ENCODE measurements at places on chromosomes 5 and 9. TPM values are rescaled to one million over a fixed set of nuclear protein-coding genes. Genes with fewer than 3 reads are reported as not detected.

GRCh38 chr5:12315461-12315860 lies 411.2 kb upstream of the CTNND2 start:
- no peak overlapping the region for H3K4me3 ChIP-seq
- DNase-seq = no peak
- no peak overlapping the region for H3K27ac ChIP-seq

GRCh38 chr5:112646139-112646936 lies 91.3 kb upstream of the APC start:
- H3K27me3 ChIP-seq = no peaks in the 10 kb centered on the region
- H3K27ac ChIP-seq = no peak overlapping the region
- H3K4me3 ChIP-seq = no peak overlapping the region
- no peak for DNase-seq
- no peaks in the 10 kb centered on the region for H3K4me1 ChIP-seq

- DNase-seq = no peak
- no peaks in the 10 kb centered on the region for H3K4me1 ChIP-seq
- H3K27ac ChIP-seq = no peak overlapping the region
These were observed 1021.9 kb downstream of the CDH12 start for GRCh38 chr5:21831145-21831787.

DNA sequence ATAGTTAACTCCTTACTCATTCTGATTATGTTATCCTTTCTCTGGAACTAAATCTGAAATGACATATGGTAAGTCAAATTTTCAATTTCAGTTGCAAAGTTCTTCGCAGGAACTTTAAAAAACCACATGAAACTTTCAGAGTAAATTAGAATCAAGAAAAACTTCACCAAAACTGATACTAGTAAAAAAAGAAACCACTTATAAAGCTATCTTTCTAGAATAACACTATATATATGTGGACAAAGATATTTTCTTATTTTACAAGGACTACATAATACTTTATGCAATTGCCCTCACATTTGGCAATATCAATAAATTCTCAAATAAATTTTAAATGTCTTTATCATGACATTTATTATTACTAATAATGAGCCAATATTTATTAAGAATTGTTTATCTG lies 1847.1 kb upstream of the NUDT12 start:
- no peak overlapping the region for H3K27ac ChIP-seq
- DNase-seq = no peak
- H3K4me3 ChIP-seq = no peak overlapping the region
- H3K36me3 ChIP-seq = no peaks in the 10 kb centered on the region
- H3K27me3 ChIP-seq = no peaks in the 10 kb centered on the region

GRCh38 chr9:129258124-129258822 lies 80.2 kb upstream of the IER5L start:
- H3K36me3 ChIP-seq = no peaks in the 10 kb centered on the region
- H3K27ac ChIP-seq = no peak overlapping the region
- peak; percentile 77 for DNase-seq
- no peak overlapping the region for H3K4me3 ChIP-seq
- H3K4me1 ChIP-seq = peaks cover 45% of the 10 kb centered on the region
- no peaks in the 10 kb centered on the region for H3K27me3 ChIP-seq

- H3K36me3 ChIP-seq = no peaks in the 10 kb centered on the region
- no peaks in the 10 kb centered on the region for H3K4me1 ChIP-seq
- DNase-seq = no peak
- H3K27ac ChIP-seq = no peak overlapping the region
- no peak overlapping the region for H3K4me3 ChIP-seq
These were observed 173.1 kb upstream of the ANKRD55 start for GRCh38 chr5:56406221-56406620.

DNA sequence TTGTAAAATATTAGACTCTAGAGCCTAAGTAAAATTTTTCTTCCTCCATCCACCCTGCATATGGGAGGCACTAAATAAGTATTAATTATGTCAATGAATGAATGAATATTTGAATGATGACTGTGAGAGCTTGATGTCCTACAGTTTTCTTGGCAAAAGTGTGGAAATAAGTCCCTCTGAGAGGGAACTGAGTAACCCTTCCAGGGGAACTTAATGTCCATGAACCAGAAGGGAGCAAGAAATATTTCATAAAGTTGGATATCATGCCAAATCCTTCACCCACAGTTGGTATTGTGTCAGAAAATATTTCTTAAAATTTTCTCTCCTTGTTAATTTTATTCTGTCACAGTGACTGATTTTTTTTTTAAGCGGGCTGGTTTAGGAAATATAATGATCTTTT lies 36.6 kb downstream of the NNT start:
- H3K36me3 ChIP-seq = no peaks in the 10 kb centered on the region
- no peak overlapping the region for H3K4me3 ChIP-seq
- no peaks in the 10 kb centered on the region for H3K4me1 ChIP-seq
- H3K27ac ChIP-seq = no peak overlapping the region

DNA sequence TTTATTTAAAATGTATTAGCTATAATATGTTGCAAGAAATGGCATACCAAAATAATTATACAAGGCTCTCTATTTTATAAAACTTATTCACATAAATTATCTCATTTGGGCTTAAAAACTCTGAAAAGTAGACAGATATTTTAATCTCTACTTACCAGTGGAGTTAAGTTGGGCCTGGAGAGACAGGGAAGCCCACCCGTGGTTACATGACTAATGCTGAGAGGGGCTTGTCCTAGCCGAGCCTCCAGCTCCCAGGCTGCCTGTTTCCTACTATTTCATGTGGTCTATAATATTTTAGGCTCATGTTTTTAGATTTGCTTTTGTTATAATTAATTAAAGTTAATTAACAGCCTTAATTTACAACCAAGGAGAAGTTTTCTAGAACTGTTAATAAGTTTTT lies 20.9 kb upstream of the ASPN start:
- no peaks in the 10 kb centered on the region for H3K27me3 ChIP-seq
- peaks cover 11% of the 10 kb centered on the region for H3K4me1 ChIP-seq
- H3K4me3 ChIP-seq = no peak overlapping the region
- H3K27ac ChIP-seq = no peak overlapping the region
- no peak for DNase-seq

- no peaks in the 10 kb centered on the region for H3K36me3 ChIP-seq
- H3K4me1 ChIP-seq = no peaks in the 10 kb centered on the region
- DNase-seq = no peak
These were observed 403.1 kb upstream of the TRPC7 start for GRCh38 chr5:136768457-136768856.

DNA sequence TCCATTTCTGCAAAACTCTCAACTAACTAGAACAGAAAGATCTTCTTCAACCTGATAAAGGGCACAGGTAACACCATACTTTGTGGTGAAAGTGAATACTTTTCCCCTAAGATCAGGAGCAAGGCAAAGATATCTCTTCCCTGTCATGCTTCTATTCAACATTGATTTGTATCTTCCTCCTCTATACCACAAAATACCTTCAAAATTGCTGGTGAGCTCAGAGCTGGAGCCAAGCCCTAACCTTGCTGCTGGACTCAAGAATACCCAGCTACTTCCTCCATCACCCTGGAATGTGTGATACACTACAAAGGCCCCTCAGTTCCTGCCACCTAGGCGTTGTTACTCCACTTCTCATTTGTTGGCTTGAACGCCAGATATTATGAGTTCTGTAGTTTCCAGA lies 499.0 kb downstream of the ACTL7B start:
- H3K36me3 ChIP-seq = no peaks in the 10 kb centered on the region
- no peak overlapping the region for H3K4me3 ChIP-seq
- no peak overlapping the region for H3K27ac ChIP-seq
- DNase-seq = no peak

DNA sequence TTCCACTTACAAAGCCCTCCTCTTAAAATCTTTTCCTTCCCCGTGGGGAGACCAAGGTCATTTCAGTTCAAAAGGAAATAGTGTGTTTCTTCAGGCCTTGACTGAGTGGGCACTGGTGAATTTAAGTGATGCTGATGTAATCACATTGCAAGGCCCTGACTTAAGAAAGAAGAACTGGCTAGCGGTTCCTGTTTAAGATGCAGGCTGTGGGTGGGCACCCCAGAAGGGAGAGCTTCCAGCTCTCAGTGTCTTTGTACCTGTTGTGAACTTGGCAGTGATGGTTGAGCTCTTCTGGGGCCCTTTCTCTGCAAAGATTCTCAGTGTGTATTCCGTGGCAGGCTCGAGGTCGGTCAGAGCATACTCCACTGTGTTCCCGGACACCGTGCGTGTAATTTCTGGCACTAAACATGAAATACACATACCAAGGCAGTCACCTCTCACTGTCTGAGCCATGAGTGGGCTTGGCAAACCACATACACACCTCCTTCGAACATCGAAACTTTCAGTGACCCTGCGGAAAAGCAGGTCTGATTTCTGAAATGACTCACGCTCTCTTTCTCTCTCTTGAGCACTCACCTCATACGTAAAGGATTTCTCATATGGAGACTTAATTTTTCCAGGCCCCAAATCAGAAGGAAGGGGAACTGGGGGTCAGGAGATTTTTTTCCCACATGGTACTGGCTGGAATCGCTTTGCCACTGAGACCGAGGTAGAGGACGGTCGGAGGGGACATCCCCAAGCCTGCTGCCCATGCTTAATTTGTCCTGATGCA lies 81.9 kb downstream of the TNC start:
- no peaks in the 10 kb centered on the region for H3K36me3 ChIP-seq
- peak; percentile 32 for DNase-seq
- H3K27ac ChIP-seq = no peak overlapping the region
- H3K4me1 ChIP-seq = no peaks in the 10 kb centered on the region
- H3K4me3 ChIP-seq = no peak overlapping the region

DNA sequence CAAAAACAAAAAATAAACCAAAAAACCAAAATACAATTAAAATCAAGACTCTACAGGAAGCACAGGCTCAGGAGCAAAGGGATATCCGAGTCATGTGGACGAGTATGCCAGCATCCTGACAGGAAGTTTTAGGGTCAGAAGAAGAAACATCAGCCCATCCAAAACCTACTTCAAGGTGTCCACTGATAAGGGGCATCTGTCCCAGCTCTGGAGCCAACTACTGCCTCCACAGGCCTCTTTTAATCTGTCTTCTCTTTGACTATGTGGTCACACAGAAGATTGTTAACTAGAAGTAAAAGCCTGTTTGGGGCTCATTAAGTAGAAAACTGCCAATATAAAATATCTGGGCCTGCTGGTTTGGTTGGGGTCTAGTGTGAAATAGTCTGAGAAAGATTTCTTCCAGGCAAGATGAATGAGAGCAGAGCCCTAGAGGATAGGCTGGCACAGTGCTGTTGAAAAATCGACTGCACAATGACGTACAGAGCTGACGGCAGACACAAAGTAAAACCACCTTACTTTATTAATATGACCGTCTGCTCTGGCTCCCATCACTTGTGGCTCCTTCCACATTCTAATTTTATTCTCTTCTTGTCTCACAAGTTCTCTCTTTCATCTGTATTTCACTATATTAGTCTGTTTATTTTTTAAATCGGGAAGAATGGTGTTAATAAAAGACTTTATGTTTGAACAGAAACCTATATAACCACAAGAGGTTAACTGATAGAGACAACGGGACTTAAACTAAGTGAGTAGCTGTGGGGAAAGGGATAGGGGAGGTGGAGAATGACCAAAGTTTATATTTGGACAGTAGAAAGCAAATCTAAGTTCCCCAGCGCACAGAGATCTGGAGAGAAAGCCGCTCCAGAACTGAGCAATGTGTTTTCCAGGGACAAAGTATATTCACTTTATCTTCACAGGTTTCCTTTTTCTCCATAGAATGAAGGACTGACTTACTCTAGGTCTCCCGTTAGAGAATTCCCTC lies 22.9 kb upstream of the MSH3 start:
- H3K4me3 ChIP-seq = no peak overlapping the region
- no peaks in the 10 kb centered on the region for H3K27me3 ChIP-seq
- H3K4me1 ChIP-seq = no peaks in the 10 kb centered on the region
- no peak overlapping the region for H3K27ac ChIP-seq
- H3K36me3 ChIP-seq = peaks cover 12% of the 10 kb centered on the region

DNA sequence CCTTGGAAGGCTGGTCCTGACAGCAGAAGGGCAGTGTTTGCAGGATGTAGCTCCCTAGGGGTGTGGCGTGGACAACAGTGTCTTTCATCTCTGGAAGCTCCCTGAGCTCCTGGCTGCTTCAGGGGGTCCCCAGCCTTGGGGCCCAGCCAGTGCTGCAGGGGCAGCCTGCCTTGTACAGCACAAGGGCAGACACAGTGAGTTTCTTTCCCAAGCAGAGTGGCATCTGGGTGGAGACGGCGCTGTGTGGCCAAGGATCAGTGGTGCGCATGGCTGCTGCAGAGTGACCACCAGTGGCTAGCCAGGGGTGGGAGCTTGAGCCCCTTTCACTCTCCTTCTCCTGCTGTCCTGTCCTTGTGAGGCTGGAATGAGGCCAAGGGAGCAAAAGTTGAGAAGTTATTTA lies 7.6 kb upstream of the IRX4 start:
- H3K27me3 ChIP-seq = no peaks in the 10 kb centered on the region
- H3K4me1 ChIP-seq = no peaks in the 10 kb centered on the region
- H3K36me3 ChIP-seq = no peaks in the 10 kb centered on the region
- DNase-seq = no peak

GRCh38 chr5:143551820-143552251 lies 148.3 kb upstream of the NR3C1 start:
- H3K27ac ChIP-seq = no peak overlapping the region
- DNase-seq = no peak
- no peak overlapping the region for H3K4me3 ChIP-seq
- no peaks in the 10 kb centered on the region for H3K4me1 ChIP-seq
- H3K27me3 ChIP-seq = no peaks in the 10 kb centered on the region

DNA sequence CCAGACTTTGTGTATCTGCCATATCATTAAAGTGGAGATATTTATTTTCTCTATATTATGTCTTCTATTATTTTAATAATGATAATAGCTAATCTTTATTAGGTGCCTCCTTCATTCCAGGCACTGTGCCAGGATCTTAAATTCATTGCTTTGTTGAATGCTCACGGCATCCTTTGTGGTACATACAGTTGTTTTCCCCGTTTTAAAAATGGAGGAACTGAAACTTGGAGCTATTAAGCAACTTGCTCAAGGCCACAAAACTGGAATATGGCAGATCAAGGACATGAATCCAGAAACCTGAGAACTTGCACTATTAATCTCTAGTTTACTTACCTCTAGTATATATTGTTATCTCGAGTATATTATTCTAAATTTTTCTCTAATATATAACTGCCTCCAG lies 41.5 kb upstream of the PPP3R2 start:
- no peaks in the 10 kb centered on the region for H3K36me3 ChIP-seq
- no peak for DNase-seq
- no peak overlapping the region for H3K27ac ChIP-seq

DNA sequence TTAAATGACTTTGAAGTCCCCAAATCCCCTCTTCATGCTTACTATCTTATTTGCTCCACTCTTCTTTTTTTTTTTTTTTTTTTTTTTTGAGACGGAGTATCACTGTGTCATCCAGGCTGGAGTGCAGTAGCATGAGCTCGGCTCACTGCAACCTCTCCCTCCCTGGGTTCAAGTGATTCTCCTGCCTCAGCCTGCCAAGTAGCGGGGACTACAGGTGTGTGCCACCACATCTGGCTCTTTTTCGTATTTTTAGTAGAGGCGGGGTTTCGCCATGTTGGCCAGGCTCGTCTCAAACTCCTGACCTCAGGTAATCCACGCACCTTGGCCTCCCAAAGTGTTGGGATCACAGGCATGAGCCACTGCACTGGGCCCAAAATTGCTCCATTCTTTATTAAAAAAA lies 51.0 kb downstream of the ST8SIA4 start:
- H3K27ac ChIP-seq = no peak overlapping the region
- H3K27me3 ChIP-seq = no peaks in the 10 kb centered on the region
- H3K4me3 ChIP-seq = no peak overlapping the region
- no peaks in the 10 kb centered on the region for H3K4me1 ChIP-seq

- no peak overlapping the region for H3K4me3 ChIP-seq
- no peaks in the 10 kb centered on the region for H3K4me1 ChIP-seq
These were observed 547.2 kb downstream of the MAT2B start for GRCh38 chr5:164052536-164053093.

The LCN15 gene
- 0.76 TPM for total RNA-seq

The PELO gene
- 16.5 TPM for total RNA-seq

The LRRC70 gene
- 0.37 TPM for total RNA-seq

The BSPRY gene
- 22.7 TPM for total RNA-seq

The CCIN gene
- 0.20 TPM for total RNA-seq

The FAM153A gene
- total RNA-seq = not detected
